ENCODE measurements at places on chromosomes 4 and X.

- DNase-seq = no peak
Observed at GRCh38 chr4:130163701-130164100, 1067.7 kb downstream of the C4orf33 start.

GRCh38 chr4:153090181-153090580, 114.1 kb upstream of the TRIM2 start:
- no peak for DNase-seq

- DNase-seq = no peak
Observed at GRCh38 chrX:111035991-111036390, 60.0 kb upstream of the PAK3 start.

GRCh38 chr4:6059375-6059805, 41.2 kb upstream of the C4orf50 start:
- no peak for DNase-seq

DNA sequence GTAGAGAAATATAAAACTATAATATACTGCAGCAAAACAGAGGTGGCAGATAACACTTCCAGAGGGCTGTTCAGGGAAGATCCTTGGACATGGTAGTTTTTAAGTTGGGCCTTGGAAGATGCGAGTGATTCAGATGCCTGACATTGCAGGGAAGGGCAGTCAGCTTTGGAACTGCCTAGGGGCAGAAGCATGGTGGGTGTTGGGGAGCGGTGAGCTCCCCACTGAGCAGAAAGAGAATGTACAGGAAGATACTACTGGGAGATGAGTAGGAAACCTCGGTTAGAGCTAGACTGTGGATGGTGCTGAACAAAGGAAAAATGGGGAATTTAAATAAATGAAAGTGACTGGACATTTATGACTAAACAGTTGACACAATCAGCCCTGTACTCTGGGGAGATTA, 24.9 kb upstream of the SEC24B start:
- DNase-seq = no peak

DNA sequence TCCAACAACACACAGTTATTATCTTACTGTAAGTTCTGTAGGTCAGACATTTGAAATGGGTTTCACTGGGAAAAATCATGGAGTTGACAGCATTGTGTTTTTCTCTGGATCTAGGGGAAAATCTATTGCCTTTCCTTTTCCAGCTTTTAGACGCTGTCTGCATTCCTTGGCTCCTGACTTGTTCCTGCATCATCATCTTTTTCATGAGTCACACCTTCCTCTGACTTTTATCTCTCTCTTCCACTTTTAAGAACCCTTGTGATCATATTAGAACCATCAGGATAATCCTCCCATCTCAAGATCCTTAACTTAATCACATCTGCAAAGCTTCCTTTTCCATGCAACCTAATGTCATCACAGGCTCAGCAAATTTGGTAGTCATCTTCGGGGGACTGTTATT, 1454.8 kb downstream of the RPA4 start:
- DNase-seq = no peak

DNA sequence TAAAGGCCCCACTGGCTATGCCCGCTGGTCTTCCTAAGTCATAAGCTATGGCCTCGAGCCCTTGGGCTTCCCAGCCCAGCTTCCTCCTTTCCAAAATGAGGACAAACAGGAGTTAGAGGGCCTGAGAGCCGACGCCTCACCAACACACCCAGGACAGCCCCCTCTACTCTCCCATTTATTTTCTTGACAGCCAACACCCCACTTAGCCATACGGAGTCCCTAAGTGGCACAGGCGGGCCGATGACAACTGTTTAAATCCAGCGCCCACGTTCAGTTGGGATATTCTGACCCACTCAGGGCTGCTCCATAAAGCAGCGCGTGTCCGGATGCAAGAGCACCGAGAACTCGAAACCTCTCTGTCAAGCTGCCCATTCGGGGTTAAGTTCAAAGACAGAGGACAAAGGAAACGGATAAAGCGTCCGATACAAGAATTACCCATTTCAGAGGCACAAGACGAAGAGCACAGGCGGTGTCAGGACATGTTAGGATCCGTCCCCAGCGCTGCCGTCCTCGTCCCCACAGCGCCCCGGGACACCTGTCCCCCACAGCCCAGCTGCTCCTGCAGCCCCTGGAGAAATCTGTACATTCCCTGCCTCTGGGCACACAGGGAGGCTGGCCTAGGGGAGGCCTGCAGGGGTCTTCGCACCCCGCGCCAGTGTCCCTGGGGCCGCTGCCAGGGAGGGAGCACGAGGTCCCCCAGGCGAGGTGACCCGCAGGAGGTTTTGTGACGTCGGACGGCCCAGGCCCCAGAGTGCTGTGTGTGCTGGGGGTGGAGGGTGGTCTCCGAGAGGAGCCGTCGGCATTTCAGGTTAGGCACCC, 1.2 kb downstream of the PRKX start:
- no peak for DNase-seq

Data from LoVo (cell line).